Common myeloid progenitor, CD34-positive (primary cell): ENCODE measurements at places on chromosomes 3 and 15.

GRCh38 chr3:119841808-119842471 is 60.0 kb downstream of the NR1I2 start:
- no peak for DNase-seq

DNA sequence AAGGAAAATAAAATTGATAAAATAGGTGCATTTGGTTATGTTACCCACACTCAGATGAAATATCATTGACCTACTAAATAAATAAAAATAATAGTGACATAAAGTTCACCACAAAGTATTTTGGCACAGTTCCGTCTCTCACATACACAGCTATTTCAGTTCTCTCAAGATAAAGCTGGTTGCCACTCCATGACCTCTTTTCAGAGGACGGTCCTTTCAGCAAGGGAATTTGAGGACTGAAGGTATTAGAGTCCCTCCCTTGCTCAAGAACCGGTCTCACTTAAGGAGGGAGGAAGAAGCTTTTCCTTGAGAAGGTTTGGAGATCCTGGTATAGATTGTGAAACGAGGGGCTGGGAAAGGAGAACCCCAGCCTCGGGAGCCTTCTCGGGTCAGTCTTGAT is 285.5 kb upstream of the CFAP20DC start:
- no peak for DNase-seq

DNA sequence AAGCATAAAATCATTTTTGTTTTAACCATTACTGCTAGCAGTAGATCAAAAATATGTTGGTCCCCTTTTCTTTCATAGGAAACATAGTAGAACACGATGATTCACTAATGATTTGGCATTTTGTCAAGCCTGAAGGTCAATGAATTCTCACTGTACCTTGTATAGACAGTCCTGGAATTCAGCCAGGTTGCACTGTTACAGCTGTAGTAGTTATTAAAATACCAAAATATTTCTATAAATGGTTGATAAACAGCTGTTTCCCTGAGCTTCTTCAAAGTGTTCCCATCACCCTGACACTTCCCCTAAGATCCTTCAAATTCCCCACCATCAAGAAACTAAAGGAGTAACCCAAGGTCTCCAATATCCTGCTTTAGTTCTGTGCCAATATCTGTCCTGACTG is 200.9 kb downstream of the ATP8B4 start:
- DNase-seq: no peak

DNA sequence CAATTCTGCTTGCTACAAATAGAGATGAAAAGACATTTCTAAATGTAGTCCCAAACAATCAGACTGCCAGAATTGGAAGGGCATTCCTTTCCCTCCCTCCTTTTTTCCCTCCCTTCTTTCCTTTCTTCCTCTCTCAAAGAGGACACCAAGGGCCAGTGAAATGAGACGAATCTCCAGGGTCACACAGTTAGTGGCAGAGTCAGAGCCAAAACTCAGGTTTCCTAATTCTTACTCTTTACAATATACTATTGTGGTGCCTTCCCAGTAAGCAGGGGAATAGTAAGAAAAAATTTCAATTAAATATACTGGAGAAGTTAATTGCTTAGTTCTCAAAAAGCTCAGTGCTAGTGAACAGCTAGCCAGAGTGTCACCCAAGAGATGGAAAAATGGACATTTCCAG is 33.0 kb upstream of the DCP1A start:
- no peak for DNase-seq

DNA sequence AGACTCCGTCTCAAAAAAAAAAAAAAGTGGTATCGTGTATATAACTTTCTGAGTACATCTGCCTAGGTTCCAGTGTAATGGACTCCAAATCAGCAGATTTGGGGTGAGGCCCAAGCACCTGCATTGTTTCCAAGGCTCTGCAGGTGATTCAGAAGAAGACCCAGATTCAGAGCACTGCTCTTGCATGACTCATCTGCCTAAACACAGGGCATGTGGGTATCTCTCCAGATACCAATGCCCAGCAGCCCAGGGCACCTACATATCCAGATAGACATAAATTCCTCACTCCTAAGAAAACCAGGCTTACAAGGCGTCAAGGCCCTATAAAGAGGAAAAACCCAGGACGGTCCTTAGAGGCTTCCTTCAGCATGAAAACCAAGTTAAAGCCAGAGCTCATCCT is 24.3 kb downstream of the NDUFAF1 start:
- no peak for DNase-seq

- DNase-seq: no peak
These were observed 108.6 kb upstream of the MRPS22 start for GRCh38 chr3:139235192-139235591.
